Activated naive CD8-positive, alpha-beta T cell treated with anti-CD3 and anti-CD28 coated beads for 36 hours (primary cell): ENCODE measurements at places on chromosomes 7 and 10. TPM values are rescaled to one million over a fixed set of nuclear protein-coding genes. Genes with fewer than 3 reads are reported as not detected.
A peak's percentile ranks its signal among the peaks of the same experiment; 100 is the strongest.

- no peak for DNase-seq
These were observed 8.5 kb downstream of the UCN3 start for GRCh38 chr10:5373307-5373706.

- no peak for DNase-seq
These were observed 313.8 kb upstream of the BMPER start for GRCh38 chr7:33591490-33591889.

GRCh38 chr10:126331101-126331500, 57.2 kb downstream of the ADAM12 start:
- no peak for DNase-seq

GRCh38 chr10:51004776-51005175, 69.5 kb upstream of the PRKG1 start:
- no peak for DNase-seq

GRCh38 chr7:154929006-154929726, 73.8 kb downstream of the PAXIP1 start:
- DNase-seq = no peak

- DNase-seq = no peak
These were observed 17.4 kb downstream of the C7orf57 start for GRCh38 chr7:48052748-48053147.

DNA sequence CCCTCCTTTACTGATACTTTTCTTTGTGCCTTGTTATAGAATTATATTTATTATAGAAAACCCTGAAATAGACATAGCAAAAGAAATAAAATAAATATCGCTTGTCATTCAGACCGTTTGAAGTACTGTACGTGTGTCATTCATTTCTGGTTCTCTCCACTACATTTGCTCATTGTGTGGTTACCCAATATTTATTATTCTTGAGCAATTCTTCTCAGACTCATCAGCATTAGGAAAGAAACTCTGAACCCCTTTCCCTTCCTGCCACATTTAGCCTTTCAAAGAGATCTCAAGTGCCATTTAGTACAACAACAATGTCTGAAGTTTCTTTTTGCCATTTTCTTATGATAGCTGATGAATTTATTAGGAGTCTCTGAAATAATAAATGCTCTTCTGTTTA, 154.1 kb downstream of the KIAA1217 start:
- no peak for DNase-seq

- no peak for DNase-seq
These were observed 2.3 kb downstream of the ERLIN1 start for GRCh38 chr10:100183481-100183880.

- no peak for DNase-seq
These were observed 248.3 kb downstream of the PHF14 start for GRCh38 chr7:11221984-11222383.

GRCh38 chr10:132458071-132458585, 61.1 kb downstream of the PWWP2B start:
- DNase-seq = no peak

DNA sequence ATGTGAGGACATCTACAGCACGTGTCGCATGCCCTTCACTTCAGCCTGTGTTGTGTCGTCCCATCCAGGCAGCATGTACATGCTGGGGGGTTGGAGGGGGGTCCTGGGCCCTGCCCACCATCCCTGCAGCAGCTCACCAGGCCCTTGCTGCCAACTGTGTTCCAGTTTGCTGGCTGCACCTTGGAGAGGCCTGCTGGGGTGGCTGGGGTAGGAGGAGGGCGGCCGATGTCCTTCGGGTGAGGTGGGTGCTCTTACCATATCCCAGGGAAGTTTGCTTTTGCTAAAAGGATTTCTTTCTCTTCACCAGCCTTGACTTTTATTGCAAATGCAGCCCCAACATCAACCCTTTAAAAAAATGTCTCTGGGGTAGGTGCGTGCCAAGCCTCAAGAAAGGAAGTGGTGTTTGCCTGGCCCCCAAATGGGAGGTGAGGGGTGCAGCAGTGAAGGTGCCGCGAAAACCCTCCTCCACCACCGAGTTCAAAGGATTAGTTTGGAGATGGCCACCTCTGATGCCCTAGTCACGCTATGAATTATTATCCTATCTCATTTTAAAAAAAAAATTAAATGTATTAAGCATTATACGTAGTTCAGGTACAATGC, 165.8 kb upstream of the KLF6 start:
- peak; percentile 57 for DNase-seq

GRCh38 chr10:30986053-30986555, 45.6 kb downstream of the ZNF438 start:
- no peak for DNase-seq

GRCh38 chr7:150556521-150557138, 10.6 kb upstream of the GIMAP4 start:
- DNase-seq = no peak

- no peak for DNase-seq
These were observed 130.9 kb downstream of the PTPN20 start for GRCh38 chr10:47042199-47042473.

GRCh38 chr10:599767-600166, 89.7 kb downstream of the DIP2C start:
- no peak for DNase-seq

DNA sequence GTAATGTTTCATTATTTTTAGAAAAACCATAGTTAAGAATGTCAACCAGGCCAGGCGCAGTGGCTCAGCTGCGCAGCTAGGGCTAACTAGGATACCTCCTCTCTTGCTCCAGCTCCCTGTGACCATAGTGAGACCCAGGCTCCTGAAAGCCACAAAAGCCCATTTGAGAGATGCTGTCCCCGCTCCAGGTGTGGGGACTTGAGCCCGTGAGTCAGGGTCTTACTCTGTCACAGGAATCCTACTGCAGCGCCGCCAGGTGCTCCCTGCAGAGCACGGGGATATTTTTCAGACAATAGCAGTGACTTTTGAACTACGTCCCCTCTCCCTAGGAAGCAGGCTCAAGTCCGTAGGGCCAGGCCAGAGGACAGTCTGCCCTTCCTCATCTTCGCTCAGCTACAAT, 75.6 kb upstream of the NRBF2 start:
- no peak for DNase-seq

DNA sequence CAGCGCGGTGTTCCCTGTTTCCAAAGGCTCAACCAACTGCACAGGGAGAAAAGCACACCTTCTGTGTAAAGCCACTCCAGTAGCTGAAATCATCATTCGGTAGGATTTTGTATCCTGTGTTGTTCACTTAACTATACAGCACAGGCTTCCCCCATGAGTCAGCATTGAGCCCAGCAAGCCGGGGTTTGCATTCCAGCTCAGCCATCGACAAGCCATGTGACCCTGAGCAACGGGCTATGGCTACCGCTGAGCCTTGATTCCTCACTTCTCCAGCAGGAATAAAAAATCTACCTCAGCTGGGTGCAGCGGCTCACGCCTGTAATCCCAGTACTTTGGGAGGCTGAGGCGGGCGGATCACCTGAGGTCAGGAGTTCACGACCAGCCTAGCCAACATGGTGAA, 44.1 kb upstream of the ATP6V0A4 start:
- no peak for DNase-seq

- no peak for DNase-seq
These were observed 21.0 kb downstream of the NUDT13 start for GRCh38 chr10:73131301-73131700.

ZNF282 gene
- 30.7 TPM for total RNA-seq

HYAL4 gene
- not detected for total RNA-seq

CALML5 gene
- total RNA-seq = not detected

TRIM73 gene
- total RNA-seq = 1.5 TPM

PLXNA4 gene
- total RNA-seq = 0.29 TPM

LEP gene
- total RNA-seq = not detected

CALML3 gene
- total RNA-seq = not detected

MACC1 gene
- total RNA-seq = 0.12 TPM

SRGN gene
- 278 TPM for total RNA-seq

CFAP46 gene
- total RNA-seq = 1.5 TPM

SLC16A9 gene
- 1.9 TPM for total RNA-seq

MYOZ1 gene
- total RNA-seq = not detected
